NB4 (cell line): ENCODE measurements at places on chromosomes 16 and 17.
A peak's percentile ranks its signal among the peaks of the same experiment; 100 is the strongest.

DNA sequence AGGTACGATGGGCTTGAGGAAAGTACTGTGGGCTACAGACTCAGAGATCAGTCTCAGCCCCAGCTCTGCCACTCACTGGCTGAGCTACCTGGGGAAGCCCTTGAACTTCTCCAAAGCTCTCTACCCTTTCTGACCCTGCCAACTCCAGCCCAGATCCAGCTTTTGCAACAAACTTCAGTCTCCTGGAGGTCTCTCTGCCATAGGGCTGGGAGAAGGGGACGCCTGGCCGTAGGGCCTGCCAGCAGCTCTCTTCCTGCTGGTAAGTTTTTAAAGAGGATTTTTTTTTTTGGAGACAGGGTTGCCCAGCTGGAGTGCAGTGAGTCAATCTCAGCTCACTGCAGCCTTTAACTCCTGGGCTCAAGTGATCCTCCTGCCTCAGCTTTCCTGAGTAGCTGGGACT lies 11.5 kb downstream of the INPP5K start:
- DNase-seq, result no peak

DNA sequence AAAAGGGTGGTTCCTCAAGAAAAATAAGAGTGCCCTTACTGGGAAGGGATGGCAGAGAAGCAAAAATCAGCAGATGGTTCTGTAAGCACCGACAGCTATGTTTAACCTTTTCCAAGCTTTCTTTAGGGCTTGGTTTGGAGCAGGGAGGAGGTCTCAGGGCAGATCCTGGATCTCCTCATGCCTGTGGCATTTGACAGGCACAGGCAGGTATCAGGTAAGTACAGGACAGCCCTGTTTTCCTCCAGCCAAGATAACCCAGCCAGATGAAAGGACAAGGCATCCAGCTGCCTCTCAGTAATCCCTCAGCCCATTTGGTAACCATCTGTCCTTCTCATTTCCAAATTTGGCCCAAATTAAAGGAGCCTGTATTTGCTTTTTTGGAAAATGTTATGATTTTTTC lies 141.5 kb downstream of the TOX3 start:
- no peak for DNase-seq

DNA sequence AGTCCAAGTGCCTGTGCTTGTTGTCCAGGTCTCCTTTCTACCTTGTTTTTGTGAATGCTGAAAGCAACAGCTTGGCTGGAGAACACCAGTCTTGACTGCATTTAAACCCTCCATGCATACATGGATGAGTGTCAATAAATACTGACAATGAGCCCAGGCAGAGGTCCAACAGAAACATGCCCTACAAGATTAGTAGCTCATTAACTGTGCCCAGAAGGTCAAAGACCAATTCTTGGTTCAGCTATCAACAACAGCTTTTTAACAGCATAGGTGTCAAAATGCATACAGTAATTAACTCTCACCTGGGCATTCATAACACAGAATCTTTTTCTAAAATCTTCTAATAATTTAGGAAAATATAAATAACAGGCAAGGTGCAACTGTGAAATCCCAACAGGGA lies 63.2 kb downstream of the N4BP1 start:
- DNase-seq, result no peak

DNA sequence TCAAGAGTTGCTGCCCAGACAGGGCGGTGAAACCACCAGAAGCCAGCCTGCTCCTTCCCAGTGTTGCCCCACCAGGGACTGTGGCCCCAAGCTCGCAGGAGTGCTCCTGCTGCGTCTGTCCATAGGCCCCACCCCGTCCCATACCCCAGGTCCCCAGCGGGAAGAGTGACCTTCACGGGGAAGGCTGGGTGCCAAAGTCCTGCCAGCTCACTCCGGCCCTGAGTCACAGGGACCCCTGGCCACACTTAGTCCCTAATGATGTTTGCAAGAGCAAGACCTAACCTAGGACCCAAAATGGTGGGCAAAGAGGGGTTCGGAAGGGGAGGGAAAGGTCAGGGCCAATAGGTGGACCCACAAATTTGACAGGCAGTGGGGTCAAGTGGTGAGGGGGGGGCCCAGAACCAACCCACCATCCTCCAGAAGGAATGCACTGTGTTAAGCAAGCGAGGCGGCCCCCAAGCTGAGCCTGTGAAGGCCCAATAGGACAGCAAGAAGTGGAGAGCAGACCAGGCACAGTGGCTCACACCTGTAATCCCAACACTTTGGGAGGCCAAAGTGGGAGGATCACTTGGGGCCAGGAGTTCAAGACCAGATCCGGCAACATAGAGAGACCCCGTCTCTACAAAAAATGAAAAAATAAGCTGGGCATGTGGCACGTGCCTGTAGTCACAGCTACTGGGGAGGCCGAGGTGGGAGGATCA lies 3.3 kb downstream of the DOK4 start:
- no peak for DNase-seq

DNA sequence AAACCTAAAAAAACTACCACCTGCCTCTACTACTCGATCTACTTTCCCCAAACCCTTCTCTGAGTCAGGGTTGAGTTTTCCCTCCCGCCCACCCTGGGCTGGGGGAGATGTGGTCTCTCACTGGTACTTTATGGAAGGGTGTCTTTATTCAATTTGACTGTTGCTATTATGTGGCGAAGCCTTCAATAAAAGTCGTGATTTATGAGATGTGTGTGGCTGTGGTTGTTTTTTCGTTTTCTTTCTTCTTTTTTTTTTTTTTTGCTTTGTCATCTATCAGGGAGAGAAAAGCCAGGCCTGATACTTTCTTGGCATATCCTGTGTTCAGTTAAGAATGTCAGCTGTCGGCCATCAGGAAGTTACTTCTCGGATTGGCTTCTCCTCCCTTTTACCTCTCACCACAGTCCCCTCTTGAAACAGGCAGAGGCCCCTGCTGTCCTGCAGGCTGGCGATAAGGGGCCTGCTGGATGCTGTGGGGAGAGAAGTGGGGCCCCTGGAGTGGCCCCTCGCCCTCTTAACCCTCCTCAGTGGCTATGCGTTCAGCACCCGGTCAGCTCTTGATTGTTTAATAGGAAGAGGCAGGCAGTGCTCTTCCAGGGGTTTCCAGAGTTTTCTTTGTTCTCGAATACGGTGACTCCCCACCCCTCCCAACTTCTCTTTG lies 123.0 kb downstream of the MSI2 start:
- DNase-seq, result peak; percentile 37

DNA sequence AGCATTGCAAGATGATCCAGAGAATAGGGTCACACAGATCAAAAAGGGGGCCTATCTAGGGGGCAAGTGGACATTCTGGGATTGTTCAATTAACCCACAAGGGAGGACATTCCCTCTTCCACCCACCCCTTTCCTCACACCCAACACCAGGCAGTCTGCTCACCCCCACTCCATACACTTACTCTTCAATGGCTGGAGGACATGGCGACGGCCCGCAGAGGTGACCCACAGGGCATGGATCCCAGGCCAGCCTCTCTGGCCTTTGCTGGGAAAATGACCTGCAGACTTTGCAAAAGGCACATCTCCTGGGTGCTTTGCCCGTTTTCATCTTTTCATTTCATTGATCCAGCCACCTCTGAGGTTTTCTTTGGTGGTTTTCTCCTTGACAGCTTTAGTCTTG lies 1.7 kb upstream of the CACNG5 start:
- DNase-seq, result no peak

GRCh38 chr16:23407436-23408127 lies 45.4 kb downstream of the COG7 start:
- no peak for DNase-seq

GRCh38 chr16:62034231-62035114 lies 1.8 kb downstream of the CDH8 start:
- no peak for DNase-seq

DNA sequence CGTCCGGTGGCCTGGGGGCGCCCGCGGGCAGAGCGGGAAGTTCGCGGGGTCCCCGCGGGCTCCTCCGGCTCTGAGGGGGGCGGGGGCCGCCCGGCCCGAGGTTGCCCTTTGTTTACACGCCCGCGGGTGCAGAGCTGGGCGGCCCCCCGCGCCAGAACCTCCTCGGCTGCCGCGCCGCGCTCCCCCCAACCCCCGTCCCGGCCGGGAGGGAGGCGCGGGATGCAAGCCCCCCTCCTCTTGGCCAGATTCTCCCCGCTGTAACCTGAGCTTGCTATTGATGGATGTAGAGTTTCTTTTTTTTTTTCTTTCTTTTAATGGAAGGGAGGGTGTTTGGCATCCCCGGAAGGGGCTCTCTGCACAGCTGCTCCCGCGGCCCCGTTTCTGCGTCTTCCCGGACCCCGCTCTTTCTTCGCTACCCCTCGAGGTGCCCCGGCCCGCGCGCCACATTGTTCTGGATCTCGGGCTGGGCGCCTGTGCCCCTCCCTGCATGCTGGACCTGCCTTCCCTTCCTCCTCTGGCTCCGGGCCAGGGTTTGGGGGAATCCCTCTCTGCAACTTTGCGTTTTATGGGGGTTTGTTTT lies 646 bp downstream of the CBX2 start:
- DNase-seq, result peak; percentile 80

DNA sequence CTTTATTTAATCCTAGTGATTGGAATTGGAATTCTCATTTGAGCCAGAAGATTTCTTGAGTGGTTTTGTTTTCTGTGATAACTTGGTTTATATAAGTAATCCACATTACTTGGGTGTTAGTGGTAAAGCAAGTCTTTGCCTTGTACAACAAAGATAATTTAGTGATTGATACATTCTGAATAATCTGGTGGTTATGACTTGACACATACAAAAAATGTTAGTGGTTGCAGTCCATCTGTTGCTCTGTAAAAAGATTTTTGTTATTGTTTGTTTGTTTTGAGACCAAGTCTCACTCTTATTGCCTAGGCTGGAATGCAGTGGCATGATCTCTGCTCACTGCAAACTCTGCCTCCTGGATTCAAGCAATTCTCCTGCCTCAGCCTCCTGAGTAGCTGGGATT lies 13.2 kb downstream of the OMG start:
- DNase-seq, result no peak
